ENCODE measurements at places on chromosomes 1 and 21. TPM values are rescaled to one million over a fixed set of nuclear protein-coding genes. Genes with fewer than 3 reads are reported as not detected.

PGBD5 gene
- not detected for total RNA-seq

WDR64 gene
- 0.99 TPM for total RNA-seq

- H3K4me3 ChIP-seq = no peak overlapping the region
- no peak overlapping the region for H3K27ac ChIP-seq
- H3K36me3 ChIP-seq = no peaks in the 10 kb centered on the region
- no peak for DNase-seq
- H3K4me1 ChIP-seq = peaks cover 8% of the 10 kb centered on the region
These were observed 228.9 kb downstream of the TNR start for GRCh38 chr1:175514387-175514953.

DNA sequence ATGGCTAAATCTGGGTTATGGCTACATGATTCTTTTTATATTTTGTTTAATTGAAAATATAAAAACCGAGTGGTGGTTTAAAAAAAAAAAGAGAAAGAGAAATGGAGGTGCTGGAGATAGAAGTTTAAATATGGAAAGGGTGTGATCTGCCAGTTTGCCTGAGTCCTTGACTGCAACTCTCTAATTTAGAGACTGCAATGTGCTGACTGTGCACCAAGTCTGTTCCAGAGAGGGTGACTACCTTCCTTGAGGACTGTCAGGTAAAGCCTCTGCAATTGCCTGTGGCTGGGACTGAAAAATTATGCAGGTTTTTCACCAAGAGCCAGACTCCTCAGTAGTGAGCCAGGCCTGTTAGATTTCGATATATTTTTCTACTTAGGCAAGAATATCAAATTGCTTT is 1326.3 kb downstream of the BRINP3 start:
- H3K27me3 ChIP-seq = no peaks in the 10 kb centered on the region
- H3K27ac ChIP-seq = no peak overlapping the region
- no peaks in the 10 kb centered on the region for H3K36me3 ChIP-seq
- no peaks in the 10 kb centered on the region for H3K4me1 ChIP-seq
- DNase-seq = no peak
